ENCODE measurements at places on chromosomes 12 and 14.
A peak's percentile ranks its signal among the peaks of the same experiment; 100 is the strongest.

- H3K4me1 ChIP-seq = no peaks in the 10 kb centered on the region
- DNase-seq = no peak
- peaks cover 47% of the 10 kb centered on the region for H3K27me3 ChIP-seq
- no peak within 1 kb of the TSS for H3K4me3 ChIP-seq
- no peaks in the 10 kb centered on the region for H3K36me3 ChIP-seq
- H3K27ac ChIP-seq = no peak within 1 kb of the TSS
These were observed at the start of gene ASB2 for GRCh38 chr14:93976477-93977057. Gene ASB2 (minus strand): TSS chr14:93976570. CDS start chr14:93964539, 12,031 bp downstream.

DNA sequence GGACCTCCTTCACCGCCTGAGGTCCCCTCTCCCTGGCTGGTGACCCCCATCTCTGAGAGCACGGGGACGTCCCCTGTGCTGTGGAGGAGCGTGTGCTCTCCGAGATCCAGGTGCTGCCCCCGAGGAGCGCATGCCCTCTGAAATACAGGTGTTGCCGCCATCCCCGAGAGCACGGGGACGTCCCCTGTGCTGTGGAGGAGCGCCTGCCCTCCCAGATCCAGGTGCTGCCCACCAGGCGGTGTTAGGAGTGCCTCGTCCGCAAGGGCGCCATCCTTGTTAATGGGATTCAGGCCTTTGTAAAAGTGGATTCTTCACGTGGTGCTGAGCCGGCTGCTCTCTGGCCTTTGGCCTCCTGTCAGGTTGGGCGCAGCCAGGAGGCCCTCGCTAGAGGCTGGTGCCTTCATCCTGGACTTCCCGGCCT is 10.1 kb downstream of the NOC4L start:
- H3K27ac ChIP-seq = no peak overlapping the region
- no peaks in the 10 kb centered on the region for H3K36me3 ChIP-seq
- no peak for DNase-seq
- H3K27me3 ChIP-seq = no peaks in the 10 kb centered on the region

GRCh38 chr12:109307051-109307450 is 2.0 kb downstream of the FOXN4 start:
- H3K36me3 ChIP-seq = no peaks in the 10 kb centered on the region
- H3K4me1 ChIP-seq = peaks cover 14% of the 10 kb centered on the region
- H3K4me3 ChIP-seq = no peak overlapping the region
- peaks cover 80% of the 10 kb centered on the region for H3K27me3 ChIP-seq

GRCh38 chr12:20604408-20605067 is 90.6 kb upstream of the SLCO1C1 start:
- H3K27ac ChIP-seq = no peak overlapping the region
- H3K36me3 ChIP-seq = no peaks in the 10 kb centered on the region
- no peaks in the 10 kb centered on the region for H3K27me3 ChIP-seq
- DNase-seq = no peak
- no peak overlapping the region for H3K4me3 ChIP-seq
- H3K4me1 ChIP-seq = peaks cover 31% of the 10 kb centered on the region

GRCh38 chr14:67426983-67427606 is 15.1 kb upstream of the PLEK2 start:
- peaks cover 11% of the 10 kb centered on the region for H3K27me3 ChIP-seq
- H3K4me1 ChIP-seq = no peaks in the 10 kb centered on the region
- H3K27ac ChIP-seq = no peak overlapping the region
- no peak overlapping the region for H3K4me3 ChIP-seq
- peak; percentile 89 for DNase-seq

DNA sequence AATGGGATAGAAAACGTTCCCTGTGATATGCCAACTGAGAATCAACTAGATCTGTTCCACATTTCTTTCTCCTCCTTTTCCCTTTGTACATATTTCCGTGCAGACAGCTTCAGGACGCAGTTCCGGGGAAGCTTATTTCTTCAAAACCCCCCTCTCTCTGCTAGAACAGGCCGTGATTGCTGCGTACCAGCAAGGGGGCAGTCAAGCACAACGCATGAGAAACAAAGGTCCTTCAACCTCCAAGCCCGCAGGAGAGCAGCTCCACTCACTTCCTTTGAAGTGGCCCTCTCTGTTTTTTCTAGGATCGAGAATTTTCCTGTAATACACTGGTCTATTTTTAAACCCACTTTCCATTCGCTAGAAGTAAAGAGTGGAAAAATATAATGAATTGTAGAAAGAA is 80.8 kb downstream of the ZNF664 start:
- peaks cover 10% of the 10 kb centered on the region for H3K4me1 ChIP-seq

DNA sequence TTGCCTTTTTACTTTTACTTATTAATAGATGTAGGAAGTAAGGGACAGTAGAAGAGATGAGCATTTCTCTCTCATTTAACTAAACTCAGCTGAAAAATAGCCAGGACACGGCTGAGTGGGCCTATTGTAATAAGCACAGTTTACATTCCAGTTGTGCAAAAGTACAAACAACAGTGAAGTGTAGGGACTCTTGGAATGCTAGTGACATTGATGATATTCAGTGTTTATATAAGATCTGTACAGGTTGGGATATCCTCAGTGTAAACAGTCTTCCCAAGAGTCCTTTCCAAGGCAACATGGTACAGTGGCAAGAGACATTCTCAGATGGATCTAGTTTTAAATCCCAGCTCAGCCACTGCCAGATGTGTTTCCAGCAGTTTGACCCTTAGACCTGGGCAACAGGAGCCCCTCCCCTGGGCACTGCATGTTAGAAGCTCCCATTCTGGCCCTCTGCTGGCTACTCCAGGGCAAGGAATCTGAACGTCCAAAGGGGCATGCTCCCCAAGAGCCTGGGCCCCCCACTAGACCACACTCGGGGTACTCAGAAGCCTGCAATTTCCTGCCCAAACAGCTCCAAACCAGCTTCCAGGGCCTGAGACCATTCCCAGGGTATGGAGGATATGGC is 55.3 kb downstream of the STAB2 start:
- DNase-seq = no peak
- H3K27ac ChIP-seq = no peak overlapping the region
- peaks cover 5% of the 10 kb centered on the region for H3K27me3 ChIP-seq
- H3K4me1 ChIP-seq = no peaks in the 10 kb centered on the region
- no peak overlapping the region for H3K4me3 ChIP-seq

GRCh38 chr14:105203701-105204100 is 22.6 kb upstream of the NUDT14 start:
- no peaks in the 10 kb centered on the region for H3K36me3 ChIP-seq
- no peak for DNase-seq
- no peak overlapping the region for H3K4me3 ChIP-seq
- no peaks in the 10 kb centered on the region for H3K27me3 ChIP-seq

- DNase-seq = no peak
These were observed 13.9 kb upstream of the PRICKLE1 start for GRCh38 chr12:42603246-42603990.

DNA sequence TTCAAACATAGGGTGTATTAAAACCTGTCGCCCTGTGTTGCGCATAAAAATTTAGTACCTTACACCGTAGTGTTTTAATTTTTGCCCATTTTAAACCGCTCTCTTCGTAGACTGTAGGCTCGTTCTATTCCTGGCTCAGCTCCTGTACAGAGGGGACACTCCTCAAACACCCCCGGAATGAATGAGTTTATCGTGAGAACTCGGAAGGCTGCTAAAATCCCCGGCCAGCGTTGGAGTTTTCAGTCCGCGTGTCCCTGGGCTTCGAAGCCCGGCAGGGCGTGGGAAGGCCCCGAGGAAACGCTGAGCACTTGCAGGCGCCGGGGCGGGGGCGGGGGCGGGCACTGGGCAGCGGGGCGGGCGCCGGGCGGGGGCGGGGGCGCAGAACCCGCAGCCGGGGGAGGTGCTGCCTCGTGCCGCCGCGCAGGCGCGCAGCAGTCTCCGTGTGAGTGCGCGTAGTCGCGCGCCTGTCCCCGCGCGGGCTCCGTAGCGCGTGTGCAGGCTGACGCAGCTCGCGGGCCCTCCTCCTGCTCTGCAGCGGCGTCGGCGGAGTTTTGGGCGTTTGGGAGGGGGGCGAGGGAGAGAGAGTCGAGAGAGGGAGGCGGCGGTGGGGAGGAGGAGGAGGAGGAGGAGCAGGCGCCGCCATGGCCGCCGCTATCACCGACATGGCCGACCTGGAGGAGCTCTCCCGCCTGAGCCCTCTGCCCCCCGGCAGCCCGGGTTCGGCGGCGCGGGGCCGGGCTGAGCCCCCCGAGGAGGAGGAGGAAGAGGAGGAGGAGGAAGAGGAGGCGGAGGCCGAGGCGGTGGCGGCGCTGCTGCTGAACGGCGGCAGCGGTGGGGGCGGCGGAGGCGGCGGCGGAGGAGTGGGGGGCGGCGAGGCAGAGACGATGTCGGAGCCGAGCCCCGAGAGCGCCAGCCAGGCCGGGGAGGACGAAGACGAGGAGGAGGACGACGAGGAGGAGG is at the start of gene AEBP2:
Gene AEBP2, plus strand, starts transcription at position 434 of the 960 bp plus-strand sequence. Its CDS starts 208 bp downstream, at position 642.
- peak within 1 kb of the TSS; percentile 96 for H3K27ac ChIP-seq
- H3K4me1 ChIP-seq = peaks cover 22% of the 10 kb centered on the region
- DNase-seq = peak; percentile 97
- H3K36me3 ChIP-seq = peaks cover 2% of the 10 kb centered on the region
- H3K27me3 ChIP-seq = no peaks in the 10 kb centered on the region

- no peaks in the 10 kb centered on the region for H3K4me1 ChIP-seq
- no peak overlapping the region for H3K4me3 ChIP-seq
- no peaks in the 10 kb centered on the region for H3K36me3 ChIP-seq
- H3K27me3 ChIP-seq = no peaks in the 10 kb centered on the region
- no peak overlapping the region for H3K27ac ChIP-seq
These were observed 8.7 kb upstream of the EML1 start for GRCh38 chr14:99784508-99784907.

DNA sequence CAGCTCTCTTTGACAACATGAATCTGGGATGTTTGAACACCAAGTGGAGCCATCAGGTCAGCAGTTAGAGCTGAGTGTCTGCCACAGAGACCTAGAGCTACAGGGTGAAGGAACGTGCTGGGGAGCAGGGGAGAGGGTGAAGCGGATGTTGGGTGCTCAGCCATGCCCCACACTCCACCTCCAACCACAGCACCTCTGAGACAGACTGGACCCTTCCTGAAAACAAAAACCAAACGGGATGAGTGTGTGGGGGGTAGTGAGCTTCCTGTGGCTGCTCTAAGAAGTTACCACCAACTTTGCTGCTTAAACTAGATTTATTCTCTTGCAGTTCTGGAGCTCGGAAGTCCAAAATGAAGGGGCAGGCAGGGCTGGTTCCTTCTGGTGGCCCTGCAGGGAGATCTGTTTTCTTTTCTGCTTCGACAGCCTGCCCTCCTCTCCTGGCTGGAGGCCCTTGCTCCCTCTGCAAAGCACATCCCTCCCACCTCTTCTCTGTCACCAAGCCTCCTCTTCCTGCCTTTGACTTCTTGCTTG is 5.6 kb upstream of the GOLGA3 start:
- H3K4me3 ChIP-seq = no peak overlapping the region
- H3K4me1 ChIP-seq = peaks cover 5% of the 10 kb centered on the region
- H3K27me3 ChIP-seq = no peaks in the 10 kb centered on the region
- H3K27ac ChIP-seq = no peak overlapping the region

GRCh38 chr14:62015945-62016344 is 253.7 kb downstream of the SNAPC1 start:
- H3K36me3 ChIP-seq = no peaks in the 10 kb centered on the region
- H3K4me3 ChIP-seq = no peak overlapping the region
- no peak for DNase-seq
- no peaks in the 10 kb centered on the region for H3K27me3 ChIP-seq
- peak overlapping the region; percentile 38 for H3K27ac ChIP-seq

GRCh38 chr14:104187121-104187889 is 48.9 kb downstream of the KIF26A start:
- H3K27ac ChIP-seq = no peak overlapping the region
- no peaks in the 10 kb centered on the region for H3K27me3 ChIP-seq
- DNase-seq = no peak
- no peak overlapping the region for H3K4me3 ChIP-seq
- H3K36me3 ChIP-seq = no peaks in the 10 kb centered on the region

All from osteocyte (in vitro differentiated cells).